Kasumi-1 (cell line): ENCODE measurements at places on chromosomes 2 and 18.

GRCh38 chr2:20611077-20611843 lies 39.6 kb downstream of the HS1BP3 start:
- no peak for DNase-seq

GRCh38 chr2:50831676-50832075 lies 200.3 kb downstream of the NRXN1 start:
- no peak for DNase-seq

GRCh38 chr18:4276953-4277585 lies 178.0 kb downstream of the DLGAP1 start:
- no peak for DNase-seq

DNA sequence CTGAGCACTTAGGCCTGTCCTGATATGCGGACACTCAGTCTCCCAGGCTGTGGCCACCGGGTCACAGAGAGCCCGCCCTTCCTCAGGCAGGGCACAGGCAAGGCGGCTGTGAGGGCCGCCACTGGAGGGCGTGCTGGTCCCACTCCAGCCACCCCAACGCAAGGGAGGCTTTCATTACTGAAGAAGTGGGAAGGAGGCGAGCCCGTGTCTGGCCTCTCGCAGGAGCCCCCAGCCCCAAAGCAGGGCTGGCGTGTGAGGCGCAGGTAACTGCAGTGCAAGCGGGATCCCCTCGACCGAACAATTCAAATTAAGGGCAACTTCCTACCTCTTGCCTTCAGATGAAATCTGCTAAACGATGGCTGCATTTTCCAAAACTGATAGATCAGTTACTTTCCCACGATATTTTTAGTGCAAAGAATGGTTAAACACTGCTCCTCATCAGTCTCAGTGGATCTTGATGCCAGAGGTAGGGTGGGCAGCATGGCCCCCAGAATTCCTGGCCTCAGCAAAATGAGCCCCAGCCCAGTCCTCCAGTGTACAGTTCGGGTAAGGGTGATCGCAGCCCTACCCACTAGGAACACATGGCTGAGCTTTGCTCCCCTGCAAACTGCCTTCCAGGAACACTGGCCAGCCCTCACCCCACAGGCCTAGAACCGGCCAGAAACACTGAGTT lies 97.2 kb downstream of the SEPTIN10 start:
- DNase-seq = peak; percentile 32

GRCh38 chr2:132581991-132582738 lies 87.8 kb downstream of the LYPD1 start:
- DNase-seq = no peak

- peak; percentile 39 for DNase-seq
Observed at GRCh38 chr2:171407030-171407675, 26.6 kb downstream of the METTL8 start.

DNA sequence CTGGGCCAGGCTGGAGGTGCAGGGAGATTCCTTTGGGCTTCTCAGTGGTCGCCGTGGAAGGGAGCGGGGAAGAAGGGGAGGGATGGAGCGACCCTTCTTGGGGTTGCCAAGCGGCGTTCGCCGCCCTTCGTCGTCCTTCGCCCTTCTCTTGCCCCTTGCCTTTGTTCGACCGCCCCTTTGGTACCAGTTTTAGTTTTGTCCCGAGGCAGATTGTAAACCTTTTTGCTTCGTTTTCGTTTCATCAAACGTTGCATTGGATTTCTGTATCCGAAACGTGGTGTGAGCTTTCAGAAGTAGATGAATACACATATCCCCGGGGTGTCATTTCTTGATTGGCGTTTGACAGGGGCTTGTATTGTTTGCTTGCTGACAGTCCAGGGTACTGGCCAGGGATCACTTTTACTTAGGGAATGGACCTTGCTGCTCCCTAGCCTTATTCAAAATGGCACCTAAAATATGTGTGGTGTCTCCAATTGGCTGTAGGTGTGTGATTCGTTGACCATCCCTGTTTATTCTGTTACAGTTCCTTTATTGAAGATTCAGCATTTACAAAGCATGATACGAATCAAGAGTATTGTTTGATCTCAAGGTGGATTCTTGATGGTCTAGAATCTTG lies 788 bp downstream of the USP14 start:
- DNase-seq = peak; percentile 20

GRCh38 chr2:76684756-76685155 lies 837.4 kb downstream of the LRRTM4 start:
- no peak for DNase-seq

DNA sequence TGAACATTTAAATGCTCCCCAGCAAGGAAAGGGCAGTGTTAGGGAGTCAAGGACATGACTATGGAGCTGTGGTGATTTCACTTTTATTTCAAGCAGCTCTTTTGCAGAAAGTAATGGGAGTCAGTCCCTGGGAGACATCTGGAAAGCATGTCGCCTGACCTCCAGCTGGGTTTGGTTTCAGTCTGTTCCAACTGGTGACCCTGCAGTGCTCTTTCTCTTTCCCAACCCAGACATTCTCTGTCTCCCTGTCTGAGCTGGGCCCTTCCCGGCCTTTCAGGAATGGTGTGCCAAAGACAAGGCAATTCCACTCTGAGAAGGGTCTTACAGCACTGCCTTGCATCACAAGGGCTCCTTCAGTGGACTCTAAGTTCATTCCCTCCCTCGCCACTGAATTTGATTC lies 323.2 kb downstream of the OSR1 start:
- no peak for DNase-seq

DNA sequence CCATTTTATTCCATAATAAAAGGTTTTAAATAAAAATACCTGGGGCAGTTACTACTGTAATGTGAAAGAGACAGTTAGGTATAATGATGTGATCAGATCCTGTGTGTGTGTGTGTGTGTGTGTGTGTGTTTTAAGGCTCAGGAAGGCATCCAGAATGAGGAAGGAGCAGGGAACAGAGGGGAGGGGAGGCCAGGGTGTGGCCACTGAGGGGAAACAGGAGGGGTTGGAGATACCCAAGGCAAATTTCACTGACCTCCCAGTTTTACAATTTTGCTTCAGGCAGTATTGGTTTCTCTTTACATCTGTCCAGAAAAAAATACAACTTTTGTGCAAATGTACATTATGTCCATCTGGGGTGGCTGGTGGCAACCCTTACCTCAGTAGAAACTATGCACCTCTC lies 163.5 kb upstream of the FBXO11 start:
- DNase-seq = peak; percentile 54

DNA sequence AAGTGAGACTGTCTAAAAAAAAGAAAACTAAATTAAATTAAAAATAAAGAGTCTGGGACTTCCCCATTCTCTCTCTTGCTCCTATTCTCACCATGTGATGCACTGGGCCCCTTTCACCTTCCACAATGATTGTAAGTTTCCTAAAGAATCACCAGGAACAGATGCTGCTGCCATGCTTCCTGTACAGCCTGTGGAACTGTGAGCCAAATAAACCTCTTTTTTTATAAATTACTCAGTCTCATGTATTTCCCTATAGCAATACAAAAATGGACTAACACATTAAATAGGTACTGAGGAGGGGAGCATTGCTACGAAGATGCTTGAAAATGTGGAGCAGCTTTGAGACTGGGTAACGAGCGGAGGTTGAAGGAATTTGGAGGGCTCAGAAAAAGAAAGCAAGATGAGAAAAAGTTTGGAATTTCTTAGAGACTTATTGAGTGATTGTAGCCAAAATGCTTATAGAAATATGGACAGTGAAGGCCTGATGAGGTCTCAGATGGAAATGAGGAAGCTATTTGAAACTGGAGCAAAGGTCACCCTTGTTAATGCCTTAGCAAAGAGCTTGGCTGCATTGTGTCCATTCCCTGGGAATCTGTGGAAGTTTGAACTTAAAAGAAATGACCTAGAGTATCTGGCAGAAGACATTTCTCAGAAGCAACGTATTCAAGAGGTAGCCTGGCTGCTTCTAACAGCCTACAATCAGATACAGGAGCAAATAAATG lies 128.7 kb downstream of the EIPR1 start:
- DNase-seq = no peak

- peak; percentile 32 for DNase-seq
Observed at GRCh38 chr2:7428454-7429204, 511.4 kb downstream of the RNF144A start.

DNA sequence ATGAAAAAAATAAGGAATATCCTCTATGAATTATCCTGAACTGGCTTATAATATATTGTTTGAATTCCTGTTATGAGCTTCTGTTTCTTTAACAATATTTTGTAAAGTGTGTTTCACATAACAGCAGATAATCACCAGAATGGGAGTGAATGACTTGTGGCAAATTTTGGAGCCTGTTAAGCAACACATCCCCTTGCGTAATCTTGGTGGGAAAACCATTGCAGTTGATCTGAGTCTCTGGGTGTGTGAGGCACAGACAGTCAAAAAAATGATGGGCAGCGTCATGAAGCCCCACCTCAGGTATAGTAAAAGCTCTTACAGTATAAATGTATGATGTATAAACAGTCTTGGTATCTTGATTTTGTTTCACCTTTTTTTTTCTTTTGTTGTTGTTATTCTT lies 5.9 kb downstream of the GEN1 start:
- no peak for DNase-seq

- DNase-seq = peak; percentile 83
Observed at GRCh38 chr18:24726727-24727492, 266.5 kb downstream of the HRH4 start.

- DNase-seq = no peak
Observed at GRCh38 chr18:3350566-3351527, 88.9 kb downstream of the MYL12B start.

- DNase-seq = no peak
Observed at GRCh38 chr2:175019566-175020327, 14.6 kb upstream of the CHN1 start.

- DNase-seq = no peak
Observed at GRCh38 chr18:61541673-61542072, 208.4 kb downstream of the CDH20 start.

GRCh38 chr2:121803503-121803902 lies 48.1 kb downstream of the TSN start:
- DNase-seq = peak; percentile 61
